ENCODE measurements at places on chromosomes 2 and 18.

- no peak for DNase-seq
These were observed 1398.3 kb downstream of the DSC3 start for GRCh38 chr18:29644276-29644675.

- no peak for DNase-seq
These were observed 67.7 kb downstream of the HPCAL1 start for GRCh38 chr2:10370390-10370789.

GRCh38 chr2:42865884-42866881, 73.8 kb upstream of the HAAO start:
- no peak for DNase-seq

DNA sequence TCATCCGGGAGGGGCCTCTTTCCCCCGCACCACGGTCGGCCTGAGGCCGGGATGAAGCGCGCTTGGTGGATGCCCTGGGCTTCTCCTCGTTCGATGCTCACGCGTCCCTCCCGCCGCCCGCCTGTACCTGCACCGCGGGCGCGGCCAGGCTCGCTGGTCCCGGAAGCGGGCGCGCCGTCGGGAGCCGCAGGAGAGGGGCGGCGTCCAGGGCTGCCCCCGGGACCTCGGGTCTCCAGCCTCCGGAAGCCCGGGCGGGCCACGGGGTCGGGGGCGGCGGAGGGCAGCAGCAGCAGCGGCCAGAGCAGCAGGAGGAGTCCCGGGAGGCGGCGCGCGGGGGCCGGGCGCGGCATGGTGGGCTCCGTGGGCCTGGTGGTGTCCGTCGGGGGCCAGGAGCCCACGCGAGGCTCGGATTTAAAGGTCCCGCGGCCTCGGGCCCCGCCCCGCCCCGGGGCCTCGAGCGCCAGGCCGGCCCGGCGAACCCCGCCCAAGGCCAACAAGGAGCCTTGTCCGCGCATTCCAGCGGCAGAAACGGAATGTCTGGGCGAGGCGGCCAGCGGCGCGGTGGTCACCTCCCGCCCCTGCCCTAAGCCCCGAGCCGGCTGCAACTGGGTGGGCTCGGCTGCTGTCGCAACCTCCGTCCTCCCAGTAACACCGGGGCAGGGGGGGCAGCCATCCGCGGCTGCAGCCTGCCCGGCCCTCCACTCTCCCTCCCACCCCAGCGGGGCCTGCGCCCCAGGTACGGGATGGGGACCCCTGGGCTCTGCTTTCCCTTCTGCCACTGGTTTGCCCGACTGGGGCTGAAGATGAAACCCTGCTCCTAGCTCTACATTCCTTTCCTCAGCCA, at the start of gene MATN3:
Gene MATN3 (minus strand): TSS at position 387 of the 844 bp plus-strand sequence. CDS start 37 bp downstream, at position 350.
- DNase-seq, result no peak

GRCh38 chr2:96164459-96165184, 19.4 kb upstream of the DUSP2 start:
- no peak for DNase-seq

- DNase-seq, result no peak
These were observed 20.2 kb downstream of the LGALSL start for GRCh38 chr2:64474121-64474571.

DNA sequence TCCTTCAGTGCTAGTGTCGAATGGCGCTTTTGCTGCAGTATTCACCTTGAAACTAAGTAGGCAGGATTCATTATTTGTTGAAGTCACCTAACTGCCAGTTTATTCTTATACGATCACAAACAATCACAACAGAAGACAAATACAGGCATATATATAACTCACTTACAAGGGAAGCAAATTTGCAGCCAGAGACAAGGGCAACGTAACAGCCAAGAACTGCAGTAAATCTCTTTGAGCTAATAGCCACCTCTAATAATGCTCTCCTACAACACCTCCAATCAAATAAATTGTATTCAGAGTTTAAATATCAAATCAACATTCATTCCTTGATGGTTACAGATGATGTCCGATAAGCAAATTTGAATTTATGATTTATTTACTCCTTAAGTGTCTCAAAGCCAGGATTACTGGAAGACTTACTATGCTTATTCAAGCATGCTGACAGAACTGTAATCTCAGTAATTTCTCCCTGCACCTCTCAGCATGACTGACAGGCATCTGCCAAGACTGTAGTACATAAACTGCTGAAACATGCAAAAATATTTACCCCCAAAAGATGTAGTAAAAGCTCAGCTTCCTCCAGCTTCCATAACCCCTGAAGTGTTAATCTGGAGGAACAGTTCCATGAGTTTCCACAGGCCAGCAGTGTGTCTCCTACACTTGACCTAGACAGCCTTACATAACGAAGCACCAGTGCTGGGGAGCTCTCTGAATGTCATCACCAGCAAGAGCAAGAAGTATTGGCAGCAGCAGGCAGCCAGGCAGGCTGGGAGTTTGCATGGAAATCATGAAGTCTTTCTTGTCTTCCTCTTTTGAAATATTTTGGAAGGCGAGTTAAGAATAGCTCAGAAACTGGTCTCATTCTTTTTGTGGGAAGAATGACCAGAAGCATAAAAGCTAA, 20.9 kb upstream of the SCN1A start:
- no peak for DNase-seq

DNA sequence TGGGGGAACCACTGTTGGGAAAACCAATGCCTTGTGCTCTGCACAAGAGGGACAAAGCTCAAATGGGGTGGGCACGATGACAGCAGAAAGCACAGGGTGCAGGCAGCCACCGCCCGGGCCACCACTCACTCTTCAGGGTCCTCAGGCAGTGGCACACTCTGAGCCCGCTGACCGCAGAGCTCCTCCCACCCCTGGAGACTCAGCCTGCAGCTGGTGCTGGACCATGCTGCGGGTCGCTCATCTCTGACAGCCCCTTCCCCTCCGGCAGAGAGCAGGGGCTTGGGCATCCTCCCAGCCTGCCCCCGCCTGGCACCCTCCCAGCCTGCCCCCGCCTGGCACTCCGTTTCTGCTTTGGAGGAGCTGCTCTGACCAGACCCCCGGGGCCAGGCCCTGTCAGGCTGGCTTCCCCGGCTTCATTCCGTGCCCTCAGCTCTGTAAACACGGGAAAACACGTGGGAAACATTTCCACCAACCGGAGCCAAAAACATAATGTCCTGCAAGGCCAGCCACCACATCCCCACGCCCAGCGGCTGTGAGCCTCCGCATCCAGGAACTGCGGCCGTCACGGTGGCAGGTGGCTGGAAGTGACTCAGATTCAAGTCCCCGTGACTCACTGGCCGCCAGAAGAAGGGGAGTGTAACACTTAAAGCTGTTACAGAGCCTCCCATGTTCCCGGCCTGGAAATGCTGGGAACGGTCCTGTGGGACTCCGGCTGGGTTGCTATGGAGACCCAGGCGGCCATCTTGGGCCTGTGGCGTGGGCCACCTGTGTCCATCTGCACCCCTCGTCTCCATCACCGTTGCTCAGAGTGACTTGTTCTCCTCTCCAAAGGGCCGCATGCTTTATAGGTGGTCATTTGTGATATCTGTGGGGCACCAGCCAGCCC, 6.8 kb upstream of the SNED1 start:
- peak; percentile 92 for DNase-seq

- no peak for DNase-seq
These were observed 12.1 kb downstream of the TGFA start for GRCh38 chr2:70541481-70542020.

GRCh38 chr2:66541646-66542045, 106.7 kb downstream of the MEIS1 start:
- no peak for DNase-seq

DNA sequence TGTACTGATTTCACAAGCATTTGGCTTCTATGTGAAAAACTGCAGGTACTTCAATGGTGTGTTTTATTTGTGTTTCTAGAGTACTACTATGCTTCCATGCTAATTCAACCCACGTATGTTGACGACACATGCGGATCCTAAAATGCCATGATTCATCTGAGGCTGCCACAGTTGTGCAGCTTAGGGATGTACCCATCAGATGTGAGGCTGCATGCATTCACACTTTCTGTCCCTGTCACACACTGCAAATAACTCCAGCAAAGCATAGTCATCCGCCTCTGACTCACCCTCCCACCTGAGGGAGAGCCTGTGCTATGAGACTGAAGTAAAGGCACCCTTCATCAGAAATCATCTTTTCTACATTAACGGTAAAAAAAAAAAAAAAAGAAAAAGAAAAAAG, 22.1 kb upstream of the SERTAD2 start:
- DNase-seq, result no peak

DNA sequence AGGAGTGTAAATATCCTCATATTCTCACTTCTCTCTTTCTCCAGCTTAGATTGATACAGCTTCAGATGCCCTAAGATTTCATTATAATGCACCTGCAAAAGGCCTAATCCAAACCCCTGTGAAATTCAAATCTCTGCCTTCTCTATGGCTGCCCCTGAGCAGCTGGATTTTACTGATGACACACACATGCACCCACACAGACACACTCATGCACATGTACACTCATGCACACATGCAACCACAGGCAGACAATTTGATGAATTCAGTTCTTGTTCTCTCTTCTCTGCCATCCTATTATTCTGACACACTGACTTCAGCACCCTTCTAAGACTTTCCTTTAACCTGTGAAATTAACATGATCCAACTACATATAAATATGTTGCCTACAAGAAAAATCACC, 563.2 kb downstream of the RNF144A start:
- no peak for DNase-seq

- DNase-seq, result no peak
These were observed 10.2 kb downstream of the GPR55 start for GRCh38 chr2:230914886-230915285.

DNA sequence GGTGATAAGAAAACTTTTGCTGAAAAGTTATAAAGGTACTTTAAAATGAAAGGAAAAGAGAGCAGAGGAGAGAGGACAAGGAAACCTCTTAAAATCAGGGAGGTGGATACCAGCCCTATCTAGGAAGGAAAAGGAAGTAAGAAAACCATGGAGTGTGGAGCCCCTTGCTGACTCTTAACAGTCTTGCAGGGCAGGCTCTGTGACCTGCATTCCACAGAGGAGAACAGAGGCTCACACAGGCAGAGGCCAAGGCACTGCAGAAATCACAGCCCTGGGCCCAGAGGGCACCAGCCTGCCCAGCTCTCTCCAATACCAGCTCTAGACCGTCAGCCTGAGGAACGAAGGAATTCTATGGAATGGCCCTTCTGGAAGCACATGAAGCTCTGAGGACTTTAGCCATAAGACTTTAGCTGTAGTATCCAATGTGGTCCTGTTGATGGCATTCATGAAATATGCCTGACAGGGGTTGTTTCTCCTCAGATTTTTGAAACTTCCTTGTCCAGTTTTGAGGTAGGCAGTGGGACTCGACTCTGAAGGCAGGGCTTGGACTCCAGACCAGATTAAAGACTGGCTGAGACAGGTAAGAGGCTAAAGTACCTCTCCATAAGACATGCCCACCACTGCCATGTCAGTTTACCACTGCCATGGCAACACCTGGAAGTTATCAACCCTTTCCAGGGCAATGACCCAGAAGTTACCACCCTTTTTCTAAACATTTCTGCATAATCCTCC, 216.3 kb downstream of the ANAPC1 start:
- peak; percentile 60 for DNase-seq

DNA sequence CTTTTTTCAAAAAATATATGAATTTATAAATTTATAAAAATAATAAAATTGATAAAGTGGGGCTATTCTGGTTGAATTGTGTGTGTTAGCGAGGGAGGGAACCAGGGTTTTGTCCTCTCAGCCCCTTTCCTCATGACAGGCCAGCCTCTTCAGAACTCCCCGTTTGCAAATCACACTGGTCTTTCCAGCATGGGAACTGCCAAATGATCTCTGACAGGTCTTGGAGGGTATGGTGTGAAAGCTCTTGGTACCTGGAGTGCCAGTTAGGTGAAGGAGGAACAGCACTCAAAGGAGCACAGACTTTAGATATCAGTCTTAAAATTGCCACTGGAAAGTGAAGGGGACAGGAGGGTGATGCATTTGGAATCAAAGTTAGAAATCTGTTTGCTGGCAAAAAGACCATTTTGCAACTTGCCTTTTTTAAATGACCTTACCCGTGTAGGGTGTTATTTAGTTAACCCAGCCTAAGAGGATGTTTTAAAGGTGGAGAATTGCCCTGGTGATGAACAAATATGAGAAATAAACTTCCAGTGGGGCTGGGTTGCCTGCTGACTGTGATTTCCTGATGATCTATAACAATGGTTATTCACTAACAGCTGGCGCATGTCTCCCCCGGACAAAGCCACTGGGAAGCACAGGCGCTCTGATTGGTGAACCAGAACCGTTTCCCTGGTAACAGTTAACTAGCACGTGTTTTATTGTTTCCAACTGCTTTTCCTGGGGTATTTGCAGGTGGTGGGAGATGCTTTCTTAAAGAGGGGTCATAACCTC, 85.3 kb upstream of the EFEMP1 start:
- DNase-seq, result peak; percentile 92

DNA sequence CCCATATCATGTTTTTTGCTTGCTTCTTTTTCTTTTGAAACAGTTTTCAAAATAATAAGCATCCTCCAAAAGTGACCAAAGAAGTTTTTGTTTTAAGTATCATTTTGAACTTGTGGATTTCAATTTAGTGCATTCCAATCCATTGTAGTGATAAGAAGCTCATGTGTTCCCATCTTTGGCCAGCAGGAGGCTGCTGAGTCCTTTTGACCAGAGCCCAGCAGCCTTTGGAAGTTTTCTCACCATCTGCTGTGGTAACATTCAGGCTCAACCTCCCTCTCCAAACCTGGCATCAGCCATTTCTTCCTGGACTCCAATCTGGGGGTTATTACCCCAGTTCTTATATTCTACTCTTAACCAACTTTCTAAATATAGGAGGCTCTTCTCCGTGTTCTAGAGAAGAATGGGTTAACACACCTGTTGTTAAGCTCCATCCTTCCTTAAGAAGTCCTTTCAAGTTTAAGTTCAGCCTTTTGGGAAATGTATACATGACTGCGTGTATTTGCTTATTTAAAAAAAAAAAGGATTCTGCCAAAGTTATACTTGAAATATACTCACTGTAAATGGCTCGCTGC, 39.0 kb upstream of the MAL start:
- peak; percentile 76 for DNase-seq

DNA sequence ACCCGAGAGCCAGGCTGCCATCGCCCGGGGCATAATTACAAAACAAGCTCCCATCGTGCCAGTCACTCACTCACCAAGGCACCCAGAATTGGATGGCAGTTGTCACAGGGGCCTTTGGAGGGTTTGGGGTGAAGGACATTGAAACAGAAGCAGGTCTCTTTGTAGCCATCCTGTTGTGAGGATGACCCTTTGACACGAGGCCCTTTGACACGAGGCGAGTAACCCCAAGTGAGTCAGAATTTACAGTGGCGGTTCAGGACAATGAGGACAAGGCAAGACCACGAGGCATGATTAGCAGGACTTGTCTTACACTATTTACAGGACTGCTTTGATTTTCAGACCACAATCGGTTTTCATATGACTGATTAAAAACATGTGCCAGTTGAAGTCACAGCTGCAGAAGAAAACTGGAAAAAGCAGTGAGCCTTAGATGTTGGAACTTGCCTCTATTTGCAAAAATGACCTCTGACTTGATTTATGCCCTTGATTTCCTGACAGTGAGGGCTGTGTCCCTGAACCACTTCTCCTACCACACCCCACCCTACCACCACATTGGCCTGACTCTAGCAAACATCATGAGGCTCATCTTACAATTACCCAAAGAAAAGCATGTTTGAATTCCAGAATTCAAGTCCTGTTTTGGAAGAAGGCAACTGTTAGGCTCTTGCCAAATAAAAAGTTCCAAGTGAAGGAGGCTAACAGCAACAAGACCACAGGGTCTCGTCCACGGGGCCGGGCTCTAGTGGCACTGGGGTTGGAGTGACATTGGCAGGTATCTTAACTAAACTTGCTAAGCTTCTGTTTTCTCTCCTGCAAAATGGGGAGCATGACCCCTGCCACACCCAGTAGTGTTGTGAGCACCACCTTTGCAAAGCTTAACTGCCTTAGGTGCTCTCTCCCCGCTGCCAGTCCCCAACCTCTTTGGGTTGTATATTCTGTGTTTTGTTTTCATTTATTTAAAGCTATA, 64.4 kb upstream of the FOSL2 start:
- no peak for DNase-seq

Data from brain microvascular endothelial cell (primary cell).